ENCODE measurements at places on chromosomes 1 and 21.

DNA sequence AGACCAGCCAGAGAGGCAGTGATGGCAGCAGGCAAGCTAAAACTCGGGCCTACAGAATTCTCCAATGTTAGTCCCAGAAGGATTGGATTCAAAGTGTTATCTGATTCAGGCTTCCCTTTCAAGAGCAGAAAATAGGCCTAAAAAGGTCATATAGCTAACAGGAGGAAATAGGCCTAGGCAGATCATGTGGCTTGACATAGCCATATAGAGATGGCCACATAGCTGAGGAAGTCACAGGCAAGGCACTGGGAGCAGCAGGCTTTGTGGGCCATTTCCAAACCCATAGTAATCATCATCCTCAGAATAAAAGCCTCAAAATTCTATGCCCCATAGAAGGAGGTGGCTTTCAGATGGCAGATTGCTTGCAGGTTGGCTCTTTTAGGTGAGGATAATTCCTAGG lies 29.0 kb upstream of the LMO4 start:
- DNase-seq = no peak

GRCh38 chr1:118923319-118923718 lies 64.8 kb downstream of the TBX15 start:
- DNase-seq = no peak

- DNase-seq = no peak
Measured at GRCh38 chr1:52225174-52225573, 83.3 kb downstream of the ZFYVE9 start.

DNA sequence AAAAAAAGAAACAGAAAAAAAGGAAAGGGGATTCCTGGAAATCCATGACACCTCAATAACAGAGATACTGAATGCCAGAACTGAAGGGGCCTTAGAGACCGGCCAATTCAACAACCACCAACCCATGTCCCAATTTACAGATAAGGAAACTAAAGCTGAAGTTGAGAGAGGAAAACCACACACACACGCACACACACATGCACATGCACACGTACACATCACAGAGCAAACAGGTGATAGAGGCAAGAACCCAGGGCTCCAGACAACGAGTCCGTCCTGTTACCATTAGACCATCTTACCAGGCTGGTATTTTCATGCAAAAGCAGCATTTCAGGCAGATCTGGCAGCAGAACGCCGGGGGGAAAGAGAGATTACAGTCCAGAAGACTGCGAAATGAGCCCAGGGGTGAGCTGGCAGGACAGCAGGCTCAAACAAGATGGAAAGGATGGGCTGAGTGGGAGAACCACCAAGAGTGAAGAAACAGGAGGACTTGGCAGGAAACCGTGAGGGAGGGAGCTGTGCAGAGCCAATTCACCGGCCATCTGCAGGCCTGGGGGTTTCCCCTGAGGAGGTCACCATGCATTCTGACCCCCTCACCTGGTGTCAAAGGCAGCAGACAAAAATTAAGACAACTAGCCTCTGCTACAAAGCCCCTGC lies 43.5 kb downstream of the PAFAH2 start:
- no peak for DNase-seq

- DNase-seq = no peak
Measured at GRCh38 chr1:8047112-8047511, 21.0 kb upstream of the ERRFI1 start.

DNA sequence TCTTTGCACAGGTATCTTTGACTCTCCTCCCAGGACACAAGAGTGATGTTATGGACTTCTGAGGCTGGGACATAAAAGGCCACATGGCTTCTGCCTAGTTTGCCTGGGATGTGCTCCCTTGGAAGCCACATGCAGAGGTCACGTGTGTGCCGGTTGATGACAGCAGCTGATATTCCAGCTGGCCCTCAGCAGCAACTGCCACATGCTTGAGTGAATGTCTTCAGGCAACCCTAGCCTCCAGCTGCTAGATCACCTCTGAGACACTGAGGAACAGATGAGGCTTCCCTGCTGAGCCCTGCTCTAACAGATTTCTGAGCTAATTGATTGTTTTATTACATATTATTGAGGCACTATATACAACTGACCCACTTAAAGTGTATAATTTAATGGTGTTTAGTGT lies 11.6 kb upstream of the AKR7A3 start:
- peak; percentile 8 for DNase-seq

- no peak for DNase-seq
Measured at GRCh38 chr1:163875927-163876320, 554.2 kb downstream of the NUF2 start.

- no peak for DNase-seq
Measured at GRCh38 chr1:10839188-10839770, 42.8 kb upstream of the CASZ1 start.

DNA sequence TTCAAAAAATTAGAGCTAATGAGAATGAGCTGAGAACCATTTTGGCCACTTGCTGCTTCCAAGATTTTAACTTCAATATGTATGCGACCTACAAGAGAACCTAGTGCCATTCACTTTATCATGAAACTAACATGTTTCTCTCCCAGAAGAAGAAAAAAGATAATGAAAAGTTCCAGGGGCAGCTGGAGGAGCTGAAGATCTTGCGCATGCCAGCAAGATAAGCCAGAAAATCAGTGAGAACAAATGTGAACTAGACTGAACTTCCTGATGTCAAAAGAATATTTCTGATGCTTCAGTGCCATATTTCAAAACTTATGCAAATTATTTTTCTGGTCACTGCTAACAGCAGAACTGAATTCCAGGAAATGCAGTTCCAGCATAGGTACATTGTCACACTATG lies 1265.1 kb downstream of the BRINP3 start:
- DNase-seq = no peak

DNA sequence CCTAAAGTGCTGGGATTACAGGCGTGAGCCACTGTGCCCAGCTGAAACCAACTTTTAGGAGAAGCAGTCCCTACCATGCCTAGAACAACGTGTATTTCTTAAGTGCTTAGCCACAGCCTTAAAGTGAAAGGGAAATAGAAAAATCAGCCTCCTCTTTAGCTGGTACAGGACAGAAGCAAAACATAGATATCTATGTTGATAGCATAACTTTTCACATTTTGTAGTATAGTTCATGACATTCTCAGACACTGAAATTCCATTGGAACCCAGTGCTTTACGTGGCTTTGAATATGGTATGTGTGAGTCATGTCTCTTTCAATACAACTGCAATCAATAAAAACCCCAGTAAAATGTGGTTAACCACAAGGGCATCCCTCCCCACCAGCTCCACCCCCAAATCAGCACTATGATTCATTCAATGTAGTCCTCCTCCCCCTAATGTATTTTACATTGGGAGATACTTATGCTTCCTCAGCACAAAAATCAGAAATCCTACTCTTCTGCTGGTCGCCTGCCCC lies 32.1 kb downstream of the TGFB2 start:
- no peak for DNase-seq

- DNase-seq = no peak
Measured at GRCh38 chr1:205681364-205681763, 1.1 kb upstream of the SLC45A3 start.

- DNase-seq = no peak
Measured at GRCh38 chr1:52531249-52531872, 21.5 kb downstream of the TUT4 start.

DNA sequence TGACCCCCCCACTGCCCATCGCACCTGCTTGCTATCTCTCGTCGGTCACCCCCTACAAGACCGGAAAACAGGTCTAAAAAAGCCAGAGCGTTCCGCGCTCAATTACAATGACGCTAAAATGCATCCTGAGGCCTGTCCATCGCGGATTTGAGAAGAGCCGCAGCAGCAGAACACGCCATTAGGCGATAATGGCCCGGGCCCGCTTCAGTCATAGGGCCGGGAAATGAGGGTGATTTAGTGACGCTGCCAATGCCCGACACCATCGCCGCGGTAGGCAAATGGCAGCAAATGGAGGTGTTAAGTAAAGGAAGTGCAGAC lies 64.1 kb upstream of the SSX2IP start:
- no peak for DNase-seq

DNA sequence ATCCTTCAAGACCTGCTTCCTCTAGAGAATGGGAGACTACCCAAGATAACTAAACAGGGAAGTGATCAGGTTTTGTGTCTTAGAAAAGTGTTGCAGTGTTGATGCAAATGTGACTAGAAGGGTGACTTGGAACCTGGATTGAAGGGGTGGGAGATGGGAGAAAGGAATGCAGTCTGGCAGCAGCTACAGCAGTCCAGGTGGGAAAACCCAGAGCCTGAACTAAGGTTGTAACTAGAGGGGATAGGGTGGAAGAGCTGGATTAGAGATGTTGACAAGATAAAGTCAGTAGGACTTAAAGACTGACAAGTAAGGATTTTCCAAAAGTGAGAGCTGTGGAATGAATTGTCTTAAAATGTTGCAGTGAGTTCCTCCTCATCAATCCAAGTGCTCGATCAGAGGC lies 7.1 kb upstream of the SHISA4 start:
- DNase-seq = no peak
